Stimulated activated CD4-positive, alpha-beta T cell treated with anti-CD3 and anti-CD28 coated beads, Interleukin-1b, Interleukin-23, amount 100 ng/mL, for 1 hour (primary cell): ENCODE measurements at places on chromosomes 16 and 17.

DNA sequence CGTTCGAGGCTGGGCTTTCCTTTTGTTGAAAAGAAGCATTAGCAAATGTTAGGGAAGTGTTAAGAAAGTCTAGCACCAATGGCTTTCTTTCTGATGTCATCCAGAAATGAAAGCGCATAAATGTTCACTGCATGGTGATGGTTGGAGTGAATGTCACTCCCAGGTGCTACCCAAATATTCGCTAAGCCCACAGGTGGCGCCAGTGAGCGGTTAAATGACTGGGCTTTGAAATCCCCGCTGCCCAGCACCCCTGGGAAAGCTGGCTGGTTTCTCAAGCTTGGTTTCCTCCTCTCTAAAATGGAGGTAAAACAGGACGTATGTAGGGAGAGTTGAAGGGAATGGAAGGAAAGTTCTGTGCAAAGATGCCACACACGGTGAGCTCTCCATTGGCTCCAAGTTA lies 104.4 kb downstream of the IRX5 start:
- DNase-seq, result no peak

GRCh38 chr17:17792551-17793377 lies 44.0 kb downstream of the SREBF1 start:
- DNase-seq, result no peak

DNA sequence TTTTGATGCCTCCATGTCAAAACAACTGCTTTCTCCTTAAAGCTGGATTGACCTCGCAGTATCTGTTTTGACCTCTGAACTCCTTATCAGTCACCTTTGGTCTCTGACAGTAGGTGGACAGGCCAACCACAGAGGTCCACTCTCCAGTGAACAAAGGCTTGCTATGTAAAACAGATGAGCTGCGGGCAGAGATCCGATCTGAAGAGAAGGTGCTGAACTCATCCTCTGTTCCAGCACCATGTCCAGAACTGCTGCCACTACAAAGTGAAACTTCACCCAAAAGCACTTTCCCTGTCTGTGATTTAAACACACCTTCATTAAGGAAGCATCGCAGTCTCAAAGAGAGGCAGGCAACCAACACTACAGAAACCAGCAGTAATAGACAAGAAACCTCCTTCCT lies 117.3 kb upstream of the CORO6 start:
- DNase-seq, result no peak

DNA sequence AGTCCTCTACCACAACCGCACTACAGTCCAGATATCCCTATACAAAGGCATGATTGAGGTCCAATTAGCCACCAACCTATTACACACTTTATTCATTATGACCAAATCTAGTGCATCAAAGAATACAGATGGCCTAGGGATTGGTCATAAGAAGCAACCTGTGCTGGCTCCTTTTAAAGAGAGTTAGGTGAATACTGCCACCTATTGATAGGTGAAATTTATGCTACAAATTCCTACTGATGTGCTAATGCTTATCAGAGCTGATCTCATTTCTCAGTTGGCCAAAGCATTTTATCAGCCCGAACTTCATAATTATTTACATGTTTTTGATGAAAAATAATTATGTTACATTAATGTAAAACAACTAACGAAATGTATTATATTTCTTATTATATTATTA lies 166.3 kb downstream of the ANKFN1 start:
- DNase-seq, result no peak

- no peak for DNase-seq
These were observed 86.0 kb downstream of the GP2 start for GRCh38 chr16:20241321-20241720.

DNA sequence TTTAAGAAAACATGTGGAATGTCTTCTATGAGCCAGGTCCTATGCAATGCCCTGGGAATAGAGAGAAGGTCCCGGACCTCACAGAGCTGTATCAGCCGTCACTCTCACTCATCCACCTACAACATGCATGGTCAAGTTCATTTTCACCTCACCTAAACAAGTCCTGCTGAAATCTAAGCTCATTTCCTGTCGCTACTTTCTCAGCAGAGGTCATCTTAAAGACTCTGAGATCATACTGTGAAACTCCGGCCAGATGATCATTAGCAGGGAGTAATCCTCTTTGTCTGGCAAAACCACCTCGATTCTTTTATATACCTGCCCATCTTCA lies 66.2 kb upstream of the LYRM9 start:
- DNase-seq, result no peak

DNA sequence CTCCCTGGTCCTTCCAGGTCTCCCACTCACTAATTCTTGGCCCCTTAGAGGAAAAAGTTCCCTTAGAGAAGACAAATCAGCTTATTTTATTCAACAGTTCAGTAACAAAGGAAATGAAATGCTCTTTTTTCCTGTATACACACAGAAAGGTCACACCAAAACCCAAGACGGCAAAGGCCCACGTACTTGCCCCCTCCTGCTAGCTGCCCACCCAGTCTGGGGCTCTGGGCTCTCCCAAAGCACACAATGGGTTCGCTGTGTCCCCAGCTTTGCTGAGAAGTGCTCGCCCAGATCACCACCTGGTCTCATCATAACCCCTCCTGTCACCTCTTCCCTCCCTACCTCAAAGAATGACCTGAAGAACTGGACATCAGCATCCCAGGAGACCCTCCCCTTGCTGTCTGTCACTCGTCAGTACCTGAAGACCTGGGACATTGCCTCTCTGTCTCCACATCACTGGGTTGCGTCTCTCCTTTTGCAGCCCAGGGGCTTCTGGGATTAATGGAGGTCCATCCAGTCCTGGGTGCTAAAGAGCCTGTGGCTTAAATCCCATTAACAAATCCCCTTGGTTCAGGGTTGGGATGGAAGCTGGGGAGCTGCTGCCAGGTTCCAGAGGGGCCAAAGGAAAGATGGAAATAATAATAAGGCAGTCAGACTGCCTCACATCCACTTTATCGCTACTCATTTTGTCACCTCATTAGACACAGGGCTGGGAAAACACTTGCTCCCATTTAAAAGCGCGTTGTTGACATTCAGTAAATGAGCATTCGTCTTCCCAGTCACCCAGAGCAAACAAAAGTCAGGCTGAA lies 3.3 kb downstream of the SLC6A4 start:
- no peak for DNase-seq

DNA sequence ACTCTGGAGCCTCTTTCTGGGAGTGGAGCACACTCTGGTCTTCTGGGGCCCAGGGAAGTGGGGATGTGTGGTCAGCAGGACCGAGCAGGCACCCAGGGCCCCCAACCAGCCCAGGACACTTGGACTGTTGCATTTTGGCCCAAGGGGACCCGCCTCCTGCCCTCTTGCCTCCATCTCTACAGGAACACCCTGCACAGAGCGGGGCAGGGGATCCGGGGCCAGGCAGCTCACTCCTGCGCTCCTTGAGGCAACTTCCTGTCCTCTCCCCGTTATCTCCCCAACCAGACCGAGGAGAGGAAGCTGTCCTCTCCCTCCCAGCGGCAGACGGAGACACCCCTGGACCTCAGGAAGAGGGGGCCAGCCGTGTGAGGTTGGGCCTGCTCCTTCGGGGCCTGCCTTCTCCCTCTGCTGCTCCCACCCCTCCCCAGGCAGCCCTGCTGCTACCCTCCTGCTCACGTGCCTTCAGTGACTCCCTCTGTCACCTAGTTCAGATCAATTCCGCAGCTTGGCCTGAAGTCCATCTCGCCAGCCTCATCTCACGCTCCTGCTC lies 10.0 kb upstream of the ATP2A3 start:
- DNase-seq, result no peak

GRCh38 chr16:83470416-83470815 lies 337.4 kb upstream of the HSBP1 start:
- no peak for DNase-seq

GRCh38 chr16:15779664-15780351 lies 77.0 kb downstream of the MYH11 start:
- DNase-seq, result no peak

DNA sequence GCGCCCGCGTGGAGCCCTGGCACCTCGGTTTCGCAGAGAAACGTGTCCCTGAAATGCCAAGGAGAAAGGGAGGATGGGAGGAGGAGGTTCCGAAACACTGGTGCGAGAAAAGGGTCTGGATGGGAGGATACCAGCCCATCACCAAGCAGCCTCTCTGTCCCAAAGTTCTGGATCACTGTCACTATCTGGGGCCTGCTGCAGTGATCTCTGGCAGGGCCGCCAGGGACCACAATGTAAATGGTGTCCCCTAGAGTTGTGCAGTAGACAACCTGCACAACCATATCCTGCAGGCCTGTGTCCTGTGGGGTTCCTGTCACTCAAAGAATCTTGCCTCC lies 229.3 kb downstream of the C16orf78 start:
- DNase-seq, result no peak
